ENCODE measurements at places on chromosomes 1 and 21.

- H3K36me3 ChIP-seq, result peaks cover 5% of the 10 kb centered on the region
- H3K4me1 ChIP-seq, result peaks cover 15% of the 10 kb centered on the region
- DNase-seq, result no peak
- no peak overlapping the region for H3K27ac ChIP-seq
- no peaks in the 10 kb centered on the region for H3K27me3 ChIP-seq
Measured at GRCh38 chr1:236808005-236808404, 12.9 kb downstream of the MTR start.

- H3K36me3 ChIP-seq, result no peaks in the 10 kb centered on the region
- no peak for DNase-seq
- H3K27me3 ChIP-seq, result peaks cover 35% of the 10 kb centered on the region
- no peak within 1 kb of the TSS for H3K27ac ChIP-seq
Measured at GRCh38 chr21:31872452-31873274, at the start of gene HUNK. Gene HUNK (plus strand): TSS chr21:31873020. CDS start chr21:31873675, 655 bp downstream.

DNA sequence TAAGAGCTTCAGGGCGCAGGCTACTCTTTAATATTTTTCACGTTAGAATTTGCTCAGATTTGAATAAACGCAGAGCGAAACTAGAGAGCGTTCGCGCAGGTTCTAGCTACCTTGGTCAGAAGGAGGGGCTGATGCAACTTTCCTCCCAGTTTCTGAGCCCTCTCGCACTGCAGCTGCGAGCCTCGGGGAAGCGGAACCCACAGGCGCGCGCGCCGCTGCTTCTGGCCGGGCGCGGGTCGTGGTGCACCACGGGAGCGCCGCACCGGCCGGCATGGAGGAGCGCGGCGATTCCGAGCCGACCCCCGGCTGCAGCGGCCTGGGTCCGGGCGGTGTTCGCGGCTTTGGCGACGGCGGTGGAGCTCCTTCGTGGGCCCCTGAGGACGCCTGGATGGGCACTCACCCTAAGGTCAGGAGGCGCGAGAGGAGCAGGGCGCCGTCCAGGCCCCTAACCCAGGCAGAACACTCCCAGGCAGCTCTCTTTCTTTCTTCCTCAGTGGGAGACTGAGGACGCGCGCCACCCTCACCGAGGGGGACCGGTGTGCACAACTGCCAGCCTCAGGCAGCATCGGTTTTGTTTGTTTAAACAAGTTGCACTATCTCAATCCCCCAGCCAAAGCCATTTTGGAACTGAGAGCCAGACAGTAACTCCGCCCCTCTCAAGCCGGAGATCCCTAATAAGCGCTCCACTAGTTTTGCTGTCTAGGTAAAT is at the start of gene TSEN15:
Gene TSEN15, plus strand, starts transcription at position 246 of the 709 bp plus-strand sequence. Its CDS starts 26 bp downstream, at position 272.
- DNase-seq, result peak; percentile 76
- no peaks in the 10 kb centered on the region for H3K27me3 ChIP-seq
- H3K27ac ChIP-seq, result peak within 1 kb of the TSS; percentile 90
- peaks cover 17% of the 10 kb centered on the region for H3K4me1 ChIP-seq
- H3K36me3 ChIP-seq, result peaks cover 10% of the 10 kb centered on the region

GRCh38 chr1:241422470-241422869 is 65.5 kb upstream of the RGS7 start:
- no peak overlapping the region for H3K27ac ChIP-seq
- H3K36me3 ChIP-seq, result no peaks in the 10 kb centered on the region
- H3K4me1 ChIP-seq, result no peaks in the 10 kb centered on the region
- no peak overlapping the region for H3K4me3 ChIP-seq
- peaks cover 21% of the 10 kb centered on the region for H3K27me3 ChIP-seq

DNA sequence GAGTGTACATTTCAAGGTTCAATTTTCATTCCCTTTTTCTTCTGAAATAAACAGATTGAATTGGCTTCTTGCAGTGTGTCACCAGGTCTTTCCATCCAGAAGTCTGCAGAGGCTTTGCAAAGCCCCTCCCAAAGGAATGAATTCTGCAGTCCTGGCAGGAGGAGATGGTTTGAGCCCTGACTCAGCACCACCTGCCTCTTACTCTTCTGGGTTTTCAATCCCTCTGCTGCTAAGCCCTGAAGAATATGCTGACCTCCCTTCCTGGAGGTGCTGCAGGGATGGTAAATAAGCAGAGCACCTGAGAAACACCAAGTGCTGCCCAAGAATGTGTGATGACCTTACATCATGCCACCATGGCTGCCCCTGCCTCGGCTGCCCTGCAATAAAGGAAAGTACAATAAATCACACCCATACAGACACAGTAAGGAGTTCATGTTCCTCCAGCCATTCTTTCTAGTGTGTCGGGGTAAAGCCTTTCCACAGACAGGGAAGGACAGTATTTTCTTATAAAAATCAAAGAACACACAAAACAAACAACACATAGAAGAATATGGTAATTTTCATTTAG is 209.2 kb downstream of the ZNF326 start:
- H3K4me1 ChIP-seq, result no peaks in the 10 kb centered on the region
- H3K27ac ChIP-seq, result no peak overlapping the region
- no peak for DNase-seq

DNA sequence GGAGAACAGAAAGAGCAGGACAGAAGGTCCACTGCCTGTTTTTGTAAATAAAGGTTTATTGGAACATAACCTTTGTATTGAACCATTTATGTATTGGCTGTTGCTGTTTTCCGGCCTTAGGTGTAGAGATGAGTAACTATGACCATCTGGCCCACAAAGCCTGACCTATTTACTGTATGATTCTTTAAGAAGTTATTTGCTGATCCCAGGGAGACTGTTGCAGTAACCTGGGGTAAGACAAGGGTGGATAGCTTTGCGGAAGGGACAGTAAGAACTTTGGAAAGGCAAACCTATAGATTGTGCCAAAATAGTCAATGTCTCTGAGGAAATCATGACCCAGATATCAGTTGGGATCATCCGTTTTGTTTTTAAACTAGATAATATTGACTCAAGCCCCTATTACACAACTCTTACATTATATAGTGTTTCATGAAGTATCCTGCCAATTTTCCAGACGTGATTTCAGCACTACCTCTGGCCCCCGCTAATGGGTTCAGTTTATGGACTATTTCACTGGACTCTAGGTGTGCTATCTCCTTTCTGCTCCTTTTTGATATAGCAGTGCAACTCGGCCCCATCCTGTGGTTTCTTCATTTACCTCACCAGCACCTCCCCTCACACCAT is 20.8 kb upstream of the TLCD4 start:
- H3K4me3 ChIP-seq, result no peak overlapping the region
- H3K27ac ChIP-seq, result no peak overlapping the region

- no peak for DNase-seq
- H3K27ac ChIP-seq, result no peak overlapping the region
- no peaks in the 10 kb centered on the region for H3K27me3 ChIP-seq
Measured at GRCh38 chr1:77796695-77797405, 17.4 kb downstream of the MIGA1 start.

DNA sequence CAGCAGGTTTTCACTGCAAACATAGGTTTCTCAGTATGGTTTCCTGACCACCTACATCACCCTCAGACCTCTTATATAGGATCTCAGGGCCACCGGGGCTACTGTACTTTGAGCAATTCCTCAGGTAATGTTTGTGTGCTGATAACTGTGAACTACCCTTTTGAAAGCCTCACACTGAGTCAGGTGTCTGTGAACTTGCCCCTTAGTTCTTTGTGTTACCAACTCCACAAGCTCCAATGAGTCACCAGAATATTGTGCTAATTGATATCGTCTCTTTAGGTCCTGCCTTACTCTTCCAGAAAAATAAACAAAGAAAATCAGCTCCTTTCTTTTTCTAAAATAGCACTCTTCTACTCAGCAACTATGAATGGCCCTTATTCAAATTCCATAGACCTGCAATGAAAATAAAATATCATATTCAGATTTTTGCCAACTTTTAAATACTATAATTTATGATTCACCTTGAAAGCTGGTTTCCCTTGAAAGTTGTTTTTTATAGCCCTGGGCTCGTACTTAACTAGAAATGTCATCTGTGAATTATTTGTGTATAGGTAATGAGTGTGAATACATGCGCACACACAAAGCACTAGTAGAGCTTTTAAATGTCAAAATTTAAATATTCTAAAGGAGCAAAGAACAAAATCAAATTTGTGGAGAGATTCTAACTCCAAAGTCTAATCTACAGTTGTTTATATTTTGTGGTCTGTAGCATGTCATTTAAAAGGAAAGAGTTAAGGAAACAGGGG is 88.1 kb upstream of the WARS2 start:
- no peak overlapping the region for H3K27ac ChIP-seq
- no peak for DNase-seq
- H3K4me1 ChIP-seq, result peaks cover 21% of the 10 kb centered on the region
- no peak overlapping the region for H3K4me3 ChIP-seq
- no peaks in the 10 kb centered on the region for H3K36me3 ChIP-seq

DNA sequence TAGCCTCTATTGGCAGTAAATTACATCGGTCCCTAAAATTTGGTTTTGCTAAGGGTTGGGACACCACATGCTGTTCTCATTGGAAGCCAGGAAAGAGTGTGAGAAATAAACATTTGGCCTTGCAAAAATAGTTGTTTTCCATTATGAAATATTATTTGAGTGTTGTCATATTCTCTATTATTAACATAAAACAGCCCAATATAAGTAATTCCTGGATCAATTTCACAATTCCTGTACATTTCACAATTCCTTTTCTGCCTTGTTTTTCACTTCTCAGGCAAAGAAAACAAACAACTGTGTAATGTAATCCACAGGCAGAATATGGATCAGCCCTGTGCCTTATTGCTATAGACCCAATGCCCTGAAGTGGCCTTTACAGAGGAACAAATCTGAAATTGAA is 40.5 kb downstream of the C1orf87 start:
- H3K27me3 ChIP-seq, result no peaks in the 10 kb centered on the region
- H3K27ac ChIP-seq, result no peak overlapping the region
- H3K4me3 ChIP-seq, result no peak overlapping the region

GRCh38 chr1:34265396-34265795 is 88.7 kb downstream of the C1orf94 start:
- no peaks in the 10 kb centered on the region for H3K36me3 ChIP-seq
- H3K4me3 ChIP-seq, result no peak overlapping the region
- H3K27ac ChIP-seq, result no peak overlapping the region
- DNase-seq, result no peak
- no peaks in the 10 kb centered on the region for H3K4me1 ChIP-seq

GRCh38 chr1:65319754-65320153 is 10.4 kb downstream of the DNAJC6 start:
- no peaks in the 10 kb centered on the region for H3K27me3 ChIP-seq
- H3K36me3 ChIP-seq, result no peaks in the 10 kb centered on the region
- DNase-seq, result no peak
- H3K4me3 ChIP-seq, result no peak overlapping the region
- H3K27ac ChIP-seq, result no peak overlapping the region
- no peaks in the 10 kb centered on the region for H3K4me1 ChIP-seq

- no peak for DNase-seq
- no peak overlapping the region for H3K4me3 ChIP-seq
- H3K27me3 ChIP-seq, result no peaks in the 10 kb centered on the region
- H3K4me1 ChIP-seq, result no peaks in the 10 kb centered on the region
Measured at GRCh38 chr1:54168206-54168965, 15.6 kb upstream of the CDCP2 start.

GRCh38 chr1:24341260-24341659 is 22.1 kb downstream of the GRHL3 start:
- H3K27me3 ChIP-seq, result no peaks in the 10 kb centered on the region
- no peaks in the 10 kb centered on the region for H3K4me1 ChIP-seq
- no peaks in the 10 kb centered on the region for H3K36me3 ChIP-seq
- H3K4me3 ChIP-seq, result no peak overlapping the region
- H3K27ac ChIP-seq, result no peak overlapping the region
- no peak for DNase-seq

GRCh38 chr1:8362701-8363101 is 44.8 kb downstream of the SLC45A1 start:
- DNase-seq, result no peak
- H3K36me3 ChIP-seq, result peaks cover 10% of the 10 kb centered on the region
- H3K4me1 ChIP-seq, result peaks cover 61% of the 10 kb centered on the region
- H3K27me3 ChIP-seq, result no peaks in the 10 kb centered on the region
- H3K27ac ChIP-seq, result peak overlapping the region; percentile 95

- H3K27me3 ChIP-seq, result no peaks in the 10 kb centered on the region
- H3K4me3 ChIP-seq, result no peak overlapping the region
- no peak for DNase-seq
- H3K4me1 ChIP-seq, result no peaks in the 10 kb centered on the region
Measured at GRCh38 chr1:219480011-219480410, 132.9 kb downstream of the ZC3H11B start.

- no peak overlapping the region for H3K4me3 ChIP-seq
- no peak for DNase-seq
- H3K27me3 ChIP-seq, result no peaks in the 10 kb centered on the region
- no peak overlapping the region for H3K27ac ChIP-seq
Measured at GRCh38 chr1:89841507-89841906, 20.7 kb downstream of the LRRC8D start.

DNA sequence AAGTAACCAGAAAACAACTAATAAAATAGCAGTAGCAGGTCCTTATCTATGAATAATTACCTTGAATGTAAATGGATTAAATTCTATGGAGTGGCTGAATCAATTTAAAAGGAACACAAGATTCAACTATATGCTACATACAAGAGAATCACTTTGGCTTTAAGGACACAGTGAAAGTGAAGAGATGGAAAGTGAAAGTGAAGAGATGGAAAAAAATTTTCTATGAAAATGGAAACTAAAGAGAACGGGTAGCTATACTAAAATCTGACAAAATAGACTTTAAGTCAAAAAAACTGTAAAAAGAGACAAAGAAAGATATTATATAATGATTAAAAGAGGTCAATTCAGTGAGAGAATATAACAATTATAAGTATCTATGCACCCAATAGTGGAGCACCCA is 54.7 kb downstream of the C1orf185 start:
- H3K36me3 ChIP-seq, result no peaks in the 10 kb centered on the region
- H3K4me3 ChIP-seq, result no peak overlapping the region
- no peak overlapping the region for H3K27ac ChIP-seq
- H3K4me1 ChIP-seq, result no peaks in the 10 kb centered on the region
- DNase-seq, result no peak
- H3K27me3 ChIP-seq, result no peaks in the 10 kb centered on the region

GRCh38 chr1:240683576-240683975 is 71.6 kb upstream of the GREM2 start:
- no peak for DNase-seq
- H3K36me3 ChIP-seq, result no peaks in the 10 kb centered on the region
- H3K4me1 ChIP-seq, result no peaks in the 10 kb centered on the region
- no peaks in the 10 kb centered on the region for H3K27me3 ChIP-seq
- no peak overlapping the region for H3K4me3 ChIP-seq

DNA sequence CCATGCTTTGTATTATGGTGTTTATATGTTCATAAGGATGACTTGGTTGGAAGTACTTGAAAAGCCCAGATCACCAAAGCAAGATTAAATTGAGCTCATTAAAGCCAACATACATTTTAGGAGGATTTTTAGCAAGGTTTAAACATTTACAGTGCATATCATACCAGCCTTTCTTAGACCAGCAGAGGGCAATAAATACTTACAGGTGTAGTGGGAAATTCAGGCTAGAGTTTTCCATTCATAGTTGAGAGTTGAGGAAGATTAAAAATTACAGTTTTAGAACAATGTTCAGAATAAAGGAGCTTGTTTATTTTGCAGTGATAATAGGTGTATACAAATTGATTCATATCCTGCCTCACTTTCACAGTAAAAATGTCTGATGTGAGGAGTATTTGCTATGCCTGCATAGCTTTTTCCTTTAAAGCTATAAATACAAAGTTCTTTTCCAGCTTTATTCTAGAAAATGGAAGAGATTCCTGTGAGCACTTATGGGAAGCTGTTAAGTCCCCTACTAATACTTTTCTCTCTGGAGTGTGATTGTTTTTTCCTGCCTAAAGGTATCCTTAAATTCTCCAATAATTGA is 35.3 kb downstream of the DTL start:
- no peaks in the 10 kb centered on the region for H3K36me3 ChIP-seq
- no peaks in the 10 kb centered on the region for H3K27me3 ChIP-seq
- no peak overlapping the region for H3K4me3 ChIP-seq

Data from gastrocnemius medialis (tissue), 4 donors.